ENCODE measurements at places on chromosomes 16 and 17. TPM values are rescaled to one million over a fixed set of nuclear protein-coding genes. Genes with fewer than 3 reads are reported as not detected.

DNA sequence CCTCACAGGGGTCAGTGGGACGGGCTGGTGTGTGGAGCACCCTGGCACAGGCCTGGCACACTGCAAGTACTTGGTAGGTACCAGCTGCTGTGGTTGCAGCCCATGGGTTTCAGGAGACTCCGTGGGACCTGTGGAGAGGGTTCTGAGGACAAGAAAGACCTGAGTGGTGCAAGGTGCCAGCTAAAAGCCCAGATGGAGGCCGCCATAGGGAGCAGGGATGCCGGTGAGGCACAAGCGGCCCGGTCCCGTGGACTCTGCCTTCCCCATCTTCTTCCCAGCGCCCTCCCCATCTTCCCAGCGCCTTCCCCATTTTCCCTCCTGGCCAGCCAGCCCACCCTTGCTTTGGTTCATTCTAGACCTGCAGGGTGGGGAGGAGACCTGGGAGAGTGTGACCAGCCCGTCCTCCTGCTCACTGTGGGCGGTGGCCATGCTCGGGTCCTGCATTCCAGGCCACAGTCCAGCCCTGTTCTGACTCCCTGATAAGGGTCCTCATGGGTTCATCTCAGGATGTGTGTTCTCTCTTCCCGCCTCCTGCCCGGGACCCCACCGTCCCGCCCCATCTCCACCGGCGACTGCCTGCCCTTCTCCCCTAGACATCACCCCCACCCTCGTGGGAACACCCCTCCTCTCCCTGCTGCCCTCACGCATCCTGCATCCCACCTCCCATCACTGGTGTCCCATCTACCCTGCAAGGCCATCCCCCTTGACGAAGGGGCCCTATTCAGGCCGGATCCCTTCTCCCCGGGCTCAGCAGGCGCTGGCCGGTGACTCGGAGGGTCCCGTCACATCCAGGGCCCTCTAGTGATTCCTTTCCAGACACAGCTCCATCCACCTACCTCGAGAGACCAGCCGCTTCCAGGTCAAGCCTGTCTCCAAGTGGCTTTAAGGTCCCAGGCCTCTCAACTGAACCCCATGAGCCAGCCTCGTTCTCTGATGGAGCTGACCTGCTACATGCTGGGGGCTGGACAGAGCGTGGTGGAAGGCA lies 3.4 kb downstream of the ZNF469 start:
- DNase-seq = no peak

- DNase-seq = no peak
These were observed 349.4 kb downstream of the SLC39A11 start for GRCh38 chr17:72743037-72743467.

DNA sequence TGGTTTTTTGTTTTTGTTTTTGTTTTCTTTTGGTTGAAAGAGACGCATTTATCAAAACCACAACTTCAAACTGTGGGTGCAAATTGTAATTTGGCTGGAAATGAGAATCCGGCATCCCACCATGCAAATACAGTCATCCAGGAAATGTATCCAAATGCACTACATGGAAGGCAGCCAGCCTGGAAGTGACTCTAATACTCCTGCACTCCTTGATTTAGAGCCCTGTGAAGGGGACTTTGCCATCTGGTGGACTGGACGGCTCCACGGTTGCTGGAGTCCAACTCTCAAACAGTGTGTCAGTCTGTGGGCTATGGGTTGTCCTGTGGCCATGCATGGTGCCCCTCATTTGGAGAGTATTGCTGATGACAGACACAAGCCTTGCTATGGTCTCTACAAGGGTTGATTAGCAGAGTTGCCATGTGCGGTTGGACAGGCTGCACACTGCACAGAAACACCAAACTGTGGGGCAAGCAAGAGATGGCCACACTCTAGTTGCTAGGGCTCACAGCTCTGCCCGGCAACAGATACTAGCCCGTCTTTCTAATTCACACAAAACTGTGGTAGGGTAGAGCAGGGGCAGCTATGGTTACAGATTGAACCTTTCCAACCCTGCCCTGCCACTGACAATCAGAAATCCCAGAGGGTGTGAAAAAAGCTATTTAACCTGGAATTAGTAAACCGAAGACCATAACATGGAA lies 62.4 kb downstream of the VAT1L start:
- DNase-seq = peak; percentile 51

DNA sequence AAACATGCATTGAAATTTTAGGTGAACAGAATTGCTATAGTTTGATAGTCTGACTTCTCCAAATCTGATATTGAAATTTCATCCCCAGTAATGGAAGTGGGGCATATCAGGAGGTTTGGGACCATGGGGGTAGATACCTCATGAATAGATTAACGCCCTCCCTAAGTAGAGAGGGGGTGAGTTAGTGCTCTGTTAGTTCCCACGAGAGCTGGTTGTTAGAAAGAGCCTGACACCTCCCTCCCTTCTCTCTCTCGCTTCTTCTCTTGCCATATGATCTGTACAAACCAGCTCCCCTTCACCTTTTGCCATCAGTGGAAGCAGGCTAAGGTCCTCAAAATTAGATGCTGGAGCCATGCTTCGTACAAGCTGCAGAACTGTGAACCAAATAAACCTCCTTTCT lies 78.8 kb downstream of the BRIP1 start:
- DNase-seq = no peak

DNA sequence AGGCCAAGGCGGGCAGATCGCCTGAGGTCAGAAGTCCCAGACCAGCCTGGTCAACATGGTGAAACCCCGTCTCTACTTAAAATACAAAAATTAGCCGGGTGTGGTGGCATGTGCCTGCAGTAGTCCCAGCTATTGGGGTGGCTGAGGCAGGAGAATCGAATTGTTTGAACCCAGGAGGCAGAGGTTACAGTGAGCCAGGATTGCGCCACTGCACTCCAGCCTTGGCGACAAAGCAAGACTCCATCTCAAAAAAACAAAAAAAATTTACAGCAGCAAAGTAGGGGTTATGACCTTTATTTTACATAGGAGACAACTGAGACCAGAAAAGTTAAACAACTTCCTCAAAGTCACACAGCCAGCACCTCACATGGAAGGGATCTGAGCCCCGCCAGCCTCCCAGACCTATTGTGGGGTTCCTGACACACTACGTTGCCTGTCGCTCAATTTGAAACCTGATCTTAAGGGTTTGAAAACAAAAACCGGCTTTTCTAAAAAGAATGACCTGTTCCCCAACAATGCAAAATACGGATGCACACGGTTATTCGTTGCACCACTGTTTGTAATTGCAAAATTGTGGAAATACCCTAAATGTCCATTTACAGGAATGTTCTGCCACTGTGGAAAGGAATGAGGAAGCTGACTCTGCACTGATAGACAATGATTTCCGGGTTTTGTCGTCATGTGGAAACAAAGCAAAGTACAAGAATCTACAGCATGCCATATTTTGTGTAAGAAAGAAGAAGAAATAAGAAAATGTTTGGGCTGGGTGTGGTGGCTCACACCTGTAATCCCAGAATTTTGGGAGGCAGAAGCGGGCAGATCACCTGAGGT lies 77.2 kb downstream of the CNGB1 start:
- DNase-seq = peak; percentile 48

- DNase-seq = no peak
These were observed 316 bp downstream of the DLG4 start for GRCh38 chr17:7219229-7219811.

DNA sequence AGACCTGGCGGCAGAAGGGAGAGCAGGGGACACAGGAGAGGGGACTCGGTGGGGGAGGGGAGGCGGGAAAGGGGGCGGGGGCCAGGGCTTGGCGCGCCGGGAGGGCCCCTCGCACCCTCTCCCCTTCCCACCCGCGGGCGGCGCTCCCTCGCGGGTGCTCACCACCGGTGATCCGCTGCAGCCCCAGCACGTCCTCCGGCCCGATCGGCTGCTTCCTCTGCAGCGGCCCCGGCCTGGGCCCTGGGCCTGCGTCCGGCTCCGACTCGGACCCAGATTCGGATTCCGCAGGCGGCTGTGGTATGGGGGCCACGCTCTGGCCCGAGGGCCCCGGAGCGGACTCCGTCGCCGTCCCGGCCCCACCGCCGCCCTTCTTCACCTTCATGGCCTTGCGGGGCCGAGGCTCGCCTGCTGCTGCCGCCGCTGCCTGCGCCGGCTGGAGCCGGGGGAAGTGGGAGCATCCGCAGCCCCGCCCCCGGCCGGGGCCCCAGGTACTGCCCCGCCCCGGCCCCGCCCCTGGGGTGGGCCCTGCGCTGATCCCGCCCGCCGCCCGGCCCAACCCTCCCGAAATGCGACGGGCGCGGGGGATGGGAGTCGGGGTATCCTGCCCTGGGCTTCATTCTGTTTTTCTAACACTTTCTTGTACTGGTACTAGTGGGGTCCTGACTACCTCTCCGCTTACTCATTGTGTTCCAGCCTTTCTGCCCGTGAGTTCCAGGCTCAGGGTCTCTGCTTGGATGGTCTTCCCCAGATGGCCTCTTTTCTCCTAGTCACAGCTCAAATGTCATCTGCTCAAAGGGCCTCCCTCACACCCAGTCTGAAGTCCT lies at the start of gene UNC119:
Gene UNC119 (minus strand): TSS at position 449 of the 824 bp plus-strand sequence. CDS start 67 bp downstream, at position 382.
- peak; percentile 88 for DNase-seq

GRCh38 chr17:10799407-10799806 lies 4.5 kb downstream of the TMEM238L start:
- peak; percentile 40 for DNase-seq

DNA sequence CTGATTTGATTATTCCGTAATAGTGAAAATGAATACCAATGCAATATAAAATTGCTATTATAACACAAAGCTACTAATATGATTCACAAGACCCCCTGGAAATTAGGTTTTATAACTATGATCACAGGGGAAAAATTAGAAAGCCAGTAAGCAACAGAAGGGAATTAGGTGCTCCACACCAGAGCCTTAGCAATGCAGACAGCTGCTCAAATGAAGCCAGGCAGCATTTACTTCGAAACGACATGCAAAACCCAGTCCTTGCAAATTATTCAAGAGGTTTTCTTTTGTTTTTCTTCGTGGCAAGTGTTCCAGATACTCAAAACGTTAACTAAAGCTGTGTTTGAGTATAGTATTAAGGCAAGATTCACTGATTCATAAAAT lies 47.9 kb downstream of the TOX3 start:
- DNase-seq = no peak

- DNase-seq = peak; percentile 50
These were observed 584 bp downstream of the TCAP start for GRCh38 chr17:39665642-39666224.

- peak; percentile 61 for DNase-seq
These were observed 2.4 kb downstream of the TANC2 start for GRCh38 chr17:62968445-62968923.

GRCh38 chr16:87468550-87468949 lies 24.3 kb downstream of the ZCCHC14 start:
- no peak for DNase-seq

DNA sequence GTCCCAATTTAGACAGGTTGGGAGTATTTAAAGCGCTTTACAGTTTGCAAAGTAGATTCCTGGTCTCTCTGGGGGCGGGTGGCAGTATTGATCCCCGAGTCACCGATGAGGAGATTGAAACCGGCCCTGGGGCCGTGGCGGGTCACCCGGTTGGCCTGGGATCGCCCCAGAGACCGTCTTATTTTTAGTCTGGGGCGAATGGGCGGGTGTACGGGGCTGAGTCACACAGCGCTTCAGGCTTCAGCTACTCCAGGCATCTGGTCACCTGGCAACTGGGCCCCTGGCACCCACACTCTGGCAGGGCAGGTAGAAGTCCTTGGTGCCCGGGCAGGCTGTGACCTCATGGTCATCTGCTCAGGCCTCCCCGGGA lies 669 bp downstream of the MIEF2 start:
- DNase-seq = no peak

DNA sequence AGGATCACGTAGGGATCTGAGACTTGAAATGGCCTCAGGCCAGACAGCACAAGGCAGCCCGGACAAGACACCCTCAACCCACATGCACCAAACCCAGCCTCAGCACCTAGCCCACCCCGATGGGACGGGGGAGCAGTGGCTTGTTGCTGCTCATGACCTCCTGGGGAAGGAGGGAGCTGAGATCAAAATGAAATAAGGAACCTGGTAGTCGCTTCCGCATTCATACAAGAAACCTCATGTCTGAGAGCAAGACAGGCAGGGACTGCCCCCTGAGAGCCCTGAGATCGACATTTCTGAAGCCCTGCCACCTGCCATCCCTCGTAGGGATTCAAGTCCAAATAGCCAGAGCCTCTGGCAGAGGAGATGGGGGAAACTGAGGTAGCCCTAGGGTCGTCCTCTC lies 5.7 kb upstream of the CEP131 start:
- no peak for DNase-seq

DNA sequence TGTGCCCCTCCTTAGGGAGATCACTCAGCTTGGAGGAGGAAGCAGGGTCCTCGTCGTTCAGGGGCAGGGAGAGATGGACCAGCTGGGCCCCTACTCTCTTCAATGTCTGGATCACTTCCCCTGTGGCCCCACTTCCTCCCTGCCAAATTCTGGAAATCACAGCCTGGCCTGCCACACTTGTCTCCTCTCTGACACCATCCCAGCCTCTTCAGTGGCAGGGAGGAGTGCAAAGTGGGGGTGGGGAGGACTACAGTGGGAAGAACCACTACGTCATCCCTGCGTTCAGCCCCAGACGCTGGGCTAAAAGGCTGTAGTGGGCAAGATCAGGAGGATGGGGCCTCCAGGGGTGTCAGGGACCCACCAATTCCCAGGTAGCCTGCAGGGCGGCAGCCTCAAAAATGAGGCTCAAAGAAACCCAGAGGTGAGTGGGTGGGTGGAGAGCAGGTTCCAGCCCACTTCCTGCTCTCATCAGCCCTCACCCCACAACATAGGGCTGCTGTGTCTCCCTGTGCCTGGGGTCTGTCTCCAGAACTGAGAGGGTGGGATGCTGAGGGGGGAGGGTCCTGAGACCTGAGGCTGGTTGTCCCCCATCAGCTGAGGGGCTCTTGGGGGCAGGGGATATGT lies 25.0 kb upstream of the TAC4 start:
- peak; percentile 27 for DNase-seq

GRCh38 chr16:4257646-4258556 lies 14.9 kb downstream of the TFAP4 start:
- DNase-seq = no peak

DNA sequence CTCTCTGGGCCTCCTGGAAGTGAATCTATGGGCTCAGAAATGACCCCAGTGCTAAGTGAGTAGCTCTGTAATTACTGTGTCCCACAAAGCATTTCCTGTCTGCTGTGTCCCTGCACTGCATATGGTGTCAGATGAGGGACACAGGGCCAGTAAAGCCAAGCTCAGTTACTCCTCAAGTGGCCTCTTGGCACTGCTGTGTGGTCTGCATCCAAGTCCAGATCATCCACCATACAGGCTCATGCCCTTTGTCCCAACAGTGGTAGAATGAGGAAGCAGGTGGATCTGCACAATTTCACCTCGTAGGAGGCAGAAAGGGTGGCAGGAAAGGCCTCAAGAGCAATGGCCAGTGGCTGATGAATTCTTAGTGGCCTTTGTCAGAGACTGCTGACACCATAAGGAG lies 146.8 kb downstream of the SOX9 start:
- DNase-seq = no peak

DNA sequence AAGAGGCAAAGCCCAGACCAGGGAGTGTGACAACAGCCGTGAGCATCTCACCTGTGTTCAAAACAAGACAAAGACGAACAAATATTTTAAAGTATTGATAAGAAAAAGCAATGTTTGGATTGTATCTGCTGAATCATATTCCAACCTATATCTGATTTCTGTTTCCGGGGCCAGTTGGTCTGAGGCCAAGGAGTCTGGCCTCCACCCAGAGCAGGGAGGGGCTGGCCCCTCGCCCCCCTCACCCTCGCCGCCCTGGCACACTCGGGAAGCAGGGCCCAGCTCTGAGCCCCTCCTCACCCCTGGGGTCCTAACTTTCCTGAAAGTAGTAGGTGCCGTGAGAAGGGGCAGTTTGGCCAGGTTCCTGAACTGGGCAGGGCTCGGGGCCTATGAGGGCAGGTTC lies 48.0 kb downstream of the ACTG1 start:
- no peak for DNase-seq

The PIEZO1 gene
- total RNA-seq = 113 TPM

The FA2H gene
- 7.1 TPM for total RNA-seq

The DOK4 gene
- total RNA-seq = 45.9 TPM

The JPT2 gene
- 53.4 TPM for total RNA-seq

The PLEKHM1 gene
- 23.0 TPM for total RNA-seq

The EMC8 gene
- total RNA-seq = 14.8 TPM
